ENCODE measurements at places on chromosomes 2 and 18.

- no peak for DNase-seq
Measured at GRCh38 chr2:38610851-38611801, 8.4 kb upstream of the HNRNPLL start.

GRCh38 chr2:199228887-199229819 is 228.6 kb downstream of the SATB2 start:
- DNase-seq = no peak

GRCh38 chr2:176100547-176101140 is 1.0 kb downstream of the HOXD12 start:
- DNase-seq = no peak

- DNase-seq = no peak
Measured at GRCh38 chr18:76824145-76824676, 1.9 kb downstream of the ZNF236 start.

- no peak for DNase-seq
Measured at GRCh38 chr2:234963773-234964615, 12.2 kb downstream of the SH3BP4 start.

GRCh38 chr2:16080071-16080470 is 139.7 kb downstream of the MYCN start:
- no peak for DNase-seq

GRCh38 chr2:236745420-236746210 is 176.0 kb downstream of the ACKR3 start:
- no peak for DNase-seq

DNA sequence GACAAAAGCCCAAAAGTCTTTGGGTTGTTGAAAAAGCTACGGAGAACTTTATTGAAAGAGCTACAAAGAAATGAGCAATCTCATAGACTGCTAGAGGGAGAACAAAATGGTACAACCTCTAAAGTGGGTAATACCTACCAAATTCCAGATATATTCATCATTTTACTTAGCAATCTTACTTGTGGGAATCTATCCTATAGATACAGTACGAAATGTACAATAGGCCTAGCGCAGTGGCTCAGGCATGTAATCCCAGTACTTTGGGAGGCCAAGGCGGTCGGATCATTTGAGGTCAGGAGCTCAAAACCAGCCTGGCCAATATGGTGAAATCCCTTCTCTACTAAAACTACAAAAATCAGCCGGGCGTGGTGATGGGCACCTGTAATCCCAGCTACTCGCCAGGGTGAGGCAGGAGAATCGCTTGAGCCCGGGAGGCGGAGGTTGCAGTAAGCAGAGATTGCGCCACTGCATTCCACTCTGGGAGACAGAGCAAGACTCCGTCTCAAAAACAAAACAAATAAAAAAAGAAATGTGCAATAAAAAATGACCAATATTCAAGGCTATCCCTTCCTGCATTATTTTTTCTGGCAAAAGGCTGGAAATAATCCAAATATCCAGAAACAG is 10.1 kb downstream of the EXOC6B start:
- no peak for DNase-seq
